Dorsolateral prefrontal cortex (tissue), 122 donors: ENCODE measurements at places on chromosomes 12 and 14.
A peak's percentile ranks its signal among the peaks of the same experiment; 100 is the strongest.

- DNase-seq, result no peak
Observed at GRCh38 chr14:70094106-70094505, 94.6 kb downstream of the SLC8A3 start.

DNA sequence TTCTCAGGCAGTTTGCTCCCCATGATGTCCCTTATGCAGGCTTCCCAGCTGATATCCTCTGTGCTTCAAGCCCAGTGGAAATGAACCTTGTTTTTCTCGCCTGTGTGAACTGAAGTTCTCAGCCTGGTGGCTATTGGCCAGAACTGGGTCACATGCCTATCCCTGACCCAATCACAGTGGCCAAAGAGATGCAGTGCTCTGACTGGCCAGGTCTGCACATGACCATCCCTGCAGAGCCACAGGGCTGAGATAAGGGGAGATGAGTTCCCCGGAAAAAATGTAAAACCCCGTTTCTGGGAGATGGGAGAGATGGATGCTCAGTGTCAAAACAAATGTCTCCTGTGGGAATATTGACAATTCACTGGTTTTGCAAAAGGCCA is 34.7 kb upstream of the FZD10 start:
- DNase-seq, result no peak

GRCh38 chr12:129772501-129773493 is 131.0 kb downstream of the TMEM132D start:
- DNase-seq, result no peak

DNA sequence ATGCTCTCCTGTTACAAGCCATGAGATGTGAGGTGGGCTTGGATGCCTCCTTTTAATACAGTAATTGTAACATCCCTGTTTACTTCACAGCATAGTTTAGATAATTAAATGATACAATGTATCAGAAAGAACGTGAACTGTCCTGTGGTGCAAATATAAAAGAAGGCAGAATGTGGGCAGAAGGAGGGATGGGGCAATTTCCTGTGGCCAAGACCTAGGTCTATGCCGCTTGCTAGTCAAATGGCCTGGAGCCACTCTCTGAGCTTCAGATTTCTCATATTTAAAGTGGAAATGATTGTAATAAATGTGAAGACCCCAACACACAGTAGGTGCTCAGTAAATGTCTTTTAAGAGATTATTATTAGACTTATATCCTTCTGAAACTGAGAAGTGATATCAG is 24.0 kb upstream of the EVL start:
- no peak for DNase-seq

- no peak for DNase-seq
Observed at GRCh38 chr12:88175544-88175943, 33.4 kb downstream of the TMTC3 start.

DNA sequence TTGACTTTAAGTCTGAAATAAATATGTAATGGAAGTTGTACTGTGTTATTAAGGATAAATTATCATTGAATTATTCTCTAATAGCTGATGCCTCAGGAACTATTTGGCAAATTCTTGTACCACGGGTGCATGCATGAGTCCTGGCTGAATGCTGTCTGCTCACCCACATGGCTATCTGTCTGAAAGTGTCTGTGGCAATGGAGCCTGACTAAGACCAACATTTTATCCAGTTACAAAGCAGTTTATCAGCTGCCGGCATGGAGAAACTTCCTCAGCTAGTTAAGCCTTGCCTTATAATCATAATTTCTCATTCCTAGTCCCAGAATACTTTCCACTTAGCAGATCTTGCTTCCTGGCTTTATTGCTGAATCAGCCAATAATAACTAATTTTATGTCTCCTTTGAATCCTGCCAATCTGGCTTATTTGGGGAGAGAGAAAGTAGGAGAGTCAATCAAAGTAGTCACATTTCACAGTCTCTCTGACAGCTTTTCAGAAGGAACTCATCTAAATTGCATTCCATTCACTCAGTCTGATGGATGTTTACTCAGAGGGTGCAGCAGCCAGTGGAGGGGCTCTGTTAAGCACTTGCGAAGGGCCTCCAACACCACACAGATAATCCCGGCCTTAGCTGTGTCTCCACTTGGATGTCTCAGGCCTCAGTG is 280.6 kb upstream of the CLEC14A start:
- no peak for DNase-seq

GRCh38 chr14:71060825-71061455 is 153.7 kb downstream of the PCNX1 start:
- no peak for DNase-seq

- DNase-seq, result no peak
Observed at GRCh38 chr12:45959728-45960127, 30.6 kb downstream of the SCAF11 start.

DNA sequence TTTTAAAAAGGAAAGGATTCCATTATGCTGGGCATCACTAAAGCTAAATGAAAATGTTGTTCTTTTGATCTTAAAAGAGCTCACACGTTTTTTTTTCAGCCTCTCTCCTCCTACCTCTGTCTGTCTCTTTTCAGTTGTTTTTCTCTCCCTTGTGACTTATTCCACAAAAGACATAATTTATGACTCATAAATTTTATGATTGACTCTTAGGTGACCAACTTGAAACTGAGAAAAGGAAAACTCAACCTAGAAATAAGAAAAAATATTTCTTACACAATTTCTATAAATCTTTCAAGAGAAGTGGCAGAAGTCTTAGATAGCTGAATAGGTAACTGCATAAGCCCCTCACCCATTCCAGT is 227.7 kb upstream of the DDHD1 start:
- no peak for DNase-seq

DNA sequence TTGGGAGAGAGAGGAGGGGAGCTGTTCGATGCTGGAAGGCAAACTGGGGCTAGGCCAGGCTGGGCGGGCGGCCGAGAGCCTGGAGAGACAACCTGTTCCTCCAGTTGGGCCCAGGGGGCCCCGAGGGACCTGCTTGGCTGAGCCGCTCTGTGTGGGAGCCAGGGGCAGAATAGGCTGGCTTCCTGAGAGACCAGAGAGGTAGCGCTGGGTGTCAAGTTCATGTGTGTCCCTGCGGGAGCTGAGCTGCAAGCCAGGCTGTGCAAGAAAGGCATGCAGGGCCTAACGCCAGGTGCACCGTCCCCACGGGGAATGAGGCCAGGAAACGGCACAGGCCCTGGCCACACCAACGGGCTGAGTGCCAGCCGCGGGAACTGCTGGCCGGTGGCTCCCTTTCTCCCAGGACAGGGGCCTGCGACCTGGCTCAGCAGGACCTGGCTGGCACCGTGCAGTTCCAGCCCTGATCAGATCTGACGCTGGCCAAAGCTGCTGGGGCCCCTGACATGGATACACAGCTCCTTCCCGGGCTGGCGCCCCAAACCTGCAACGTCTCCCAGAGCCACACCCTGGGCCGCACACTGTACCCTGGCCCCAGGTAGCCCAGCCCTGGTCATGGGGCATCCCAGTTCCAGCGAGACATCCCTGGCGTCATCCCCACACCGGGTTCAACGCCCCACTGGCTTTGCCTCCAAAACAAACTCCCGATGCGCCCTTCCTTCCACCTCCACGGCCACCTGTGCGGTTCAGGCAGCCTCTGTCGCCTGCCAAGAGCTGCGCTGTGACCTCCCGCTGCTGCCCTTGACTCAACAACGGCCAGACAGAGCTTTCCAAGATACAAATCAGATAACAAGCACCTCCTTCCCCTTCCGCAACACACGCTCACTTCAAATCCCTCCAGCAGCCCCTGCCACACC is 65.0 kb downstream of the RFLNA start:
- peak; percentile 62 for DNase-seq

DNA sequence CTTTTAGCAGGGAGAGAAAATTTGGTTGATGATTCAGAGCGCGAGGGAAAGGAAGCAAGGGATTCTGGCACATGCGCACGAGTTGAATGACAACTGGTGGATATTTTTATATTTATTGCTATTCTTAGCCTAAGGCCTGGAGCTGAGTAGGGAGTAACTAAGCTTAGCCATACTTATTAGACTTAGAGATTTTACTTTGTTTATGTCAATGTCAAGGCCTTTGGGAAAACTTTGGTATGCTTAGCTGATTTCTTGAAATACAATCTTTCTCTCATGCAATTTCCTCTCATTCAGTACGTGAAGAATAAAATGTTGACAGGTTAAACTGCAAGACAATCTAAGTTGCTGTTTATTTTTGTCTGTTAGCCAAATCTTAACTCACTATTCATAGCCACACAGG is 101.1 kb downstream of the CRADD start:
- DNase-seq, result no peak

GRCh38 chr12:50659690-50660424 is 104.0 kb upstream of the ATF1 start:
- DNase-seq, result no peak

DNA sequence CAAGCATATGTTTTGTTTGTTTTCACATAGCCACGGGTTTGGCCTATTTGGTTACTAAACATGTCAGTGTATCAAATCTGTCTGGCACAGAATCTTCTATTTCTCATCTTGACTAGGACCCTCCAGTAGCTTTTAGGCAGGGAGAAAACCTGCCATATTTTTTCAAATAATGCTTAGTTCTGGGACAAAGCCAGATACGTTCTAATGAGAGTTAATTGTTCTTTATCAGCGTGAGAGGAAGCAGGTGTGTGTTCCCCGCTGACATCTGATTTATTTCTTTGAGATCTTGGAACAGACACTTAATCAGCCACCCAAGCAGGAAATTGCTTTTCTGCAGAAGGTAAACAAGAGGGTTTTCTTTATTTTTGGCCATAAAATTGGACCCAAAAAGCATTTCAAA is 54.8 kb downstream of the GOLGA5 start:
- no peak for DNase-seq

DNA sequence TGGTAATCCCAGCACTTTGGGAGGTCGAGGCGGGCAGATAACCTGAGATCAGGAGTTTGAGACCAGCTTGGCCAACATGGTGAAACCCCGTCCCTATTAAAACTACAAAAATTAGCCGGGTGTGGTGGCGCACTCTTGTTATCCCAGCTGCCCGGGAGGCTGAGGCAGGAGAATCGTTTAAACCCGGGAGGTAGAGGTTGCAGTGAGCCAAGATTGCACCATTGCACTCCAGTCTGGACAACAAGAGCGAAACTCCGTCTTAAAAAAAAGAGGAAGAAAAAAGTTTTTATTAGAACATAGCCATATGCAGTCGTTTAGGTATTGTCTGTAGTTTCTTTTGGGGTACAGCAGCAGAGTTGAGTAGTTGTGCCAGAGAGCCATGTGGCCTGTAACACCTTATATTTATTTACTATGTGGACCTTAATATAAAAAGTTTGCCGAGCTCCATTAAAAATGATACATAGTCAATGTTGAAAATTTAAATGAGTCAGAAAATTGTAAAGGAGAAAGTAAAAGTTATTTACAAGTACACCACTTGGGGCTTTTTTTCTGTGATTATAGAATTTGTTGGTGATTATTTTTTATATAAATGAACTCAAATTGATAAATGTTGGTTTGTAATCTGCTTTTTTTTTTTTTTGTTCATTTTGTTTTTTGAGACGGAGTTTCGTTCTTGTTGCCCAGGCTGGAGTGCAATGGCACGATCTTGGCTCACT is 2.2 kb downstream of the ADIPOR2 start:
- no peak for DNase-seq

DNA sequence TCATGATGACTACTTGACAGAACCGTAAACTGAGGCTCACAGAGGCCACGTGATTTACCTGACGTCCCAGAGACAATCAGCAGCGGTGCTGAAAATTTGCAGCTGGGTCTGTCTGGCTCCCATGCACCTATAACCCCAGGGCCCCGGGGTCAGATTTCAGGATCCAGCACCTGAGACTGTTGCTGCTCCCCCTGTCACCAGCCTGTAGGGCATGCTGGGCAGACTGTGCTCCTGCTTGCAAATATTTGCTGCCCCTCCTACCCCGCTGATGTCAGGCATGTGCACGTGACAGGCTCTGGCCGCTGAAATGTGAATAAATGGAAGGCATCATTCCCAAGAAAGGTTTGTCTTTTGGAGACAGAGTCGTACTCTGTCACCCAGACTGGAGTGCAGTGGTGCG is 6.0 kb downstream of the MMAB start:
- DNase-seq, result no peak

DNA sequence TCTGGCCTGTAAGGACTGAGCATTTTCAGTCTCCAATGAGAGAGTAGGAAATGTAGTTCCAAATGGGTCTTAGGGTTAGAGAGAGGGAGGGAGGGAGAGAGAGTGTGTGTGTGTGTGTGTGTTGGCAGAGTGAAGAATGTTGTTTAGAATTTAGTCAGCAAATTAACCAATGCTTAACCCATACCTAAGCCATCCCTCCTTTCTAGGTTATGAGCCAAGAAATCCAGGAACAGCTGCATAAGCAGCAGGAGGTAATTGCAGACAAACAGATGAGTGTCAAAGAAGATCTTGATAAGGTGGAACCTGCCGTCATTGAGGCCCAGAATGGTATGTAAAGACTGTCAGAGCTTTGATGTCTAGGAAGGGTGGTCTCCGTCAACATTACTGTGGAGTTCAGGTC is 56.9 kb downstream of the HSP90AA1 start:
- no peak for DNase-seq

GRCh38 chr12:116933512-116934246 is 22.9 kb downstream of the FBXW8 start:
- no peak for DNase-seq

DNA sequence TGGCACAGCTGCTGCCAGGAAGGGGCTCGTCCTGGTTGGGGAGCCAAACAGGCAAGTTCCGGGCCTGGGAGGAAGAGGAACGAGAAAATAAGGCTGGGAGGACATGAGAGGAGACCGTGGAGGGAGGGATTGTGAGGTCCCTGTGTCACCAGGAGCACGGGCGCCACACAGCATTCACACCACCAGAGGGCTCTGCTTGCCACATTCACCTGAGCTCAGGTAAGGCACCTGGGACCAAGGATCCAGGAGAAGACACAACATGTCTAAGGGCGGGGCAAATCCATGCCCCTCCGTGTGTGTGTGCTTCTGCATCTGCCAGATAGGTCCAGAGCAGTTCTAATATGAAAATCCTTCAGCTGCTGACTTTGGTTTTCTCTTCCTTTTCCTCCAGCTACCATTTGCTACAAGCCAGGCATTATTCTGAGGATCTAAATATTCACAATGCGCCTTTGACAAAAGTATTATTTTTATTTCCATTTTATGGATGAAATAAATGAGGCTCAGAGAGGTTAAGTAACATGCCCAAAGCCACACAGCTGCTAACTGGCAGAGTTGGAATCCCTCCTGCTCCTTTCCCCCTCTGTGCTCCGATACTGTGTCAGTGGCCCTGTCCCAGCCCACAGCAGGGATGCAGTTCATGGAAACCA is 14.6 kb downstream of the RAPGEF3 start:
- no peak for DNase-seq

DNA sequence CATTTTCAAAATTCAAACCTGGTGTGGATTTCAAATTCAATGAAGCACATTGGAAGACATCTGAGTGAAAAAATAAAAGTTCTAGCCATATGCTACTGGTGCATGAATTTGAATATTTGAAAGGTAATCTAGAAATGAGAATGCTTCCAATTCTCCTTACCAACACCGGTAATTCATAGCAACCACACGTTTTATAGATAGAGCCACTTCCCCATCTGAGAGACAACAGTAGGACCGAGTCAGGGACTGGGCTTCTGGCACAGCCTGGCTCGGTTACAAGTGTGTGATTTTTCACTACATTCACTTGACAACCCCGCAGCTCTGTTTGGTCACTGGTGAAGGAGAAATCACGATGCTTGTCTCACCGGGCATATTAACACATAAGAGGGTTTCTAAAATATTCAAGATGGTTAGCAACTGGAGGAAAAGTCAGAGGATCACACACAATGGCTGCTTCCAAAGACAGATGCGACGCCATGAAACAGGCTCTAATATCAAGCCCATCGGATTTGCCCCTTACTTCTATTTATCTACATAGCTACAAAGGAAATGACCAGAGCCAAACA is 86.5 kb upstream of the FOXN3 start:
- no peak for DNase-seq
